ENCODE measurements at places on chromosomes 7 and 10.

DNA sequence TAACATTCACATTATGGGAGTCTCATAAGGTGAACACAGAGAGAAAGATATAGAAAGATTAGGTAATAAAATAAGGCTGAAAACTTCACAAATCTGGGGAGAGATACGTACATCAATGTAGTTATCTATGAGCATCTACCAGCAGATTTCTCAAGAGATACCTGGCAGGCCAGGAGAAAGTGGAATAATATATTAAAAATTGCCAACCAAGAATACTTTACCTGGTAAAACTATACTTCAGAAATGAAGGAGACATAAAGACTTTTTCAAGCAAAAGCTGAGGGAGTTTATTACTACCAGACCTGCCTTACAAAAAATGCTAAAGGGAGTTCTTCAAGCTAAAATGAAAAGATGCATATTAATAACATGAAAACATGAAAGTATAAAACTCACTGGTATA lies 78.8 kb upstream of the COMTD1 start:
- no peak for DNase-seq

DNA sequence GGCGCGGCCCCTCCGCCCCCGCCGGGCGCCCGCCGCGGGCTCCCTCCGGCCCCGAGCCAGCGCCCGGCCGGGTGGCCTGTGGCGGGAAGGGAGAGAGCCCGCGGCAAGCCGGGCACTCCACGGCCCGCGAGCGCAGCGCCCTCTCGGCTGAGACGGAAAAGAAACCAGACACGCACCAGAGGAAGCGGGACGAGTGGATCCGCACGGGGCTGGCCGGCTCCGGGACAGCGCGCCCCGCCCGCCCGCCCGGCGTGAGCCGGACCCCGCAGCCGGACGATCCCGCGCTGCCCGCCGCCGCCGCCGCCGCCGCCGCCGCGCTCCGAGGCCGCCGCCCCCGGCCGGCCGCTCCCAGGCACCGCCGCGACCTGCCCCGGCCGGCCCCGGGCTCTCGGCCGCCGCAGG lies 300 bp downstream of the ARHGAP21 start:
- DNase-seq, result no peak

DNA sequence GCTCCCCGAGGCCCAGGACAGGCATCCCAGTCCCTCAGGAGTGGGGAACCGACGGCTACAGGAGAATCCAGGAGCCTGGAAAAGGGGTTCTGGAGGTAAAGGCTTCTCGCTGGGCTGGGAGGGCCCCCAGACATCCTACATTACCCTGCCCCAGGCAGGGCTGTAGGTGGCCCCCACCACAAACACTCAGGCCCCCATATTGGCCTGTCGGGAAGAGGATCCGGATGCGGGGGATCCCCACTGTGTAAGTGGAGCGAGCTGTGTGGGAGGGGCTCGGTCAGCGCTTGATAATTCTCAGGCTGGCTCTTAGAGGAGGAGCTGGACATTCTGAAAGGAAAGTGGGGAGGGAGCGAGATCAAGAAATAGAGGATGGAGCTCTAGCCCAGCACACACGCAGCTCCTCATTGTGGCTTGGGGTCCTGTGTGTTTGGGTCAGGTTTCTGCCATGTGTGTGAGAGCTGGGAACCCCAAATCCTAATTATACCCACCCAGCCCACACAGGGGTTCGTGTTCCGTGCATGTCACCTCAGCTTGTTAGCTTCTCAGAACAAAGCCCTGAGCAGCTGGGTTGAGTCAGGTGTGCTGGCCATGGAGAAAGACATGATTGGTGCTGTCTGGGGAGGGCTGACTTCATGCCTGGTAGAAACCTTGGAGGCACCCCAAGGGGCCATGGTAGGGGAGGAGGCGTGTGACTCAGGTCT lies 49.4 kb downstream of the ZNF467 start:
- no peak for DNase-seq

- no peak for DNase-seq
These were observed 17.6 kb downstream of the PTN start for GRCh38 chr7:137325927-137326326.

DNA sequence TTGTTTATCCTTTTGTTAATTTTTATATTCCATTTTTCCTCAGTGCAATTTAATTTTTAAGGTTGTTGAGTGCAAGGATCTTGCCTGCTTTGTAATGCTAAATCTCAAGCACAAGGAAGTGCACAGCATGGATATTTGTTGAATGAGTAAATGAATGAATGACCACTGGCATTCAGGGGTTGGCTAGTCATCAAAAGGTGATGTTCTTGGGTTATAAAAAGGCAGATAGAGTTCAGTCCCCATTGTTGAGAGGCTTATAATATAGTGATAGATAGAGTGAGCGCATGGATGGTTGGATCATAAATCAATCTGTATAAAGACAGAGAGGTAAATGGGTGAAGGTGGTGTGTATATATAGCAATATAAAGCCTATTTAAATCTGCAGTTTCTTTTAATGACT lies 193.2 kb upstream of the KLF6 start:
- DNase-seq, result no peak

DNA sequence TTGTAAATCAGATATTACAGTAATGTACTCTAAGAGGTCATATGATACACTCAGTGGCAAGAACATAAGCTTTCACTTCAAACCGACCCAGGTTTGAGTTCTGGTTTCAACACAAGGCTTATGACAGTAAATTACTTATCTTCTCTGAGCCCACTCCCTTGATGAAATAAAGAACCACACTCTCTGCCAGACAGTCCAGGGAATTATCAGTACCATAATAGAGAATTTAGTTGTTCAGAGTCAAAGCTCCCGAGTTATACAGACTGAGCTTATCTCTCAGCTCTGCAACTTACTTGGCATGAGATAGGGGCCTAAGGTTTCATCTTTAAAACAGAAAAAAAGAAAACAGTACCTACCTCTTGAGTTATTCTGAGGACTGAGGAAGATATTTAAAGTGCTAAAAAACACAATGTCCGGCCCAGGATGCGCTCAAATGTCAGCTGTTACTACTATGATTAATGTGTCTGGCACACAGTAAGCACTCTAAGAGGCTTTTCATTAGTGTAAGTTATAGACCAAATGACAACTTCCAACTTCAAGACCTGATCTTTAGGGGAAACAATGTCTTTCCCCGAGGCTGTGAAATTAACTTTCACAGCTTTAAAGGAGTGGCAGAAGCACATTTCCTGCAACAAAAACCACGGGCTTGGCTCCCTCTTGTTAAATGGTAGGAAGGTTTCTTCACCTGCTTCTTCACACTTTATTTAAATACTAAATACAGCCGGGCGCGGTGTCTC lies 38.1 kb downstream of the UBE2H start:
- no peak for DNase-seq

DNA sequence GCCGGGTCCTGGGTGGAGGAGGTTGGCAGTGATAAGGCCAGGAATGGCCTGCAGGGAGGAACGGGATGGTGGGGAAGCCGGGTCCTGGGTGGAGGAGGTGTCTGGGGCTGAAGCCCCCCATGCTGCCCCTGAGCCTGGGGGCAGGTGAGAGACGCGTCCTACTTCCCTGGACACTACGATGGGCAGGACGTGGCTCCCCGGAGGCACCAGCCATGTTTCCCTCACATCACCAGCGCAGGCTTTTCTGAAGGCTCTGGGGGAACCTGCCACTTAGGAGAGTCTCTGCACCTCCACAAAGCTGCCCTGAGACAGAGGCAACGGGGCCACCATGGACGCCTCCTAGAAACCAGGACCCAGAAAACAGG lies 324.8 kb downstream of the DNAJB6 start:
- no peak for DNase-seq

DNA sequence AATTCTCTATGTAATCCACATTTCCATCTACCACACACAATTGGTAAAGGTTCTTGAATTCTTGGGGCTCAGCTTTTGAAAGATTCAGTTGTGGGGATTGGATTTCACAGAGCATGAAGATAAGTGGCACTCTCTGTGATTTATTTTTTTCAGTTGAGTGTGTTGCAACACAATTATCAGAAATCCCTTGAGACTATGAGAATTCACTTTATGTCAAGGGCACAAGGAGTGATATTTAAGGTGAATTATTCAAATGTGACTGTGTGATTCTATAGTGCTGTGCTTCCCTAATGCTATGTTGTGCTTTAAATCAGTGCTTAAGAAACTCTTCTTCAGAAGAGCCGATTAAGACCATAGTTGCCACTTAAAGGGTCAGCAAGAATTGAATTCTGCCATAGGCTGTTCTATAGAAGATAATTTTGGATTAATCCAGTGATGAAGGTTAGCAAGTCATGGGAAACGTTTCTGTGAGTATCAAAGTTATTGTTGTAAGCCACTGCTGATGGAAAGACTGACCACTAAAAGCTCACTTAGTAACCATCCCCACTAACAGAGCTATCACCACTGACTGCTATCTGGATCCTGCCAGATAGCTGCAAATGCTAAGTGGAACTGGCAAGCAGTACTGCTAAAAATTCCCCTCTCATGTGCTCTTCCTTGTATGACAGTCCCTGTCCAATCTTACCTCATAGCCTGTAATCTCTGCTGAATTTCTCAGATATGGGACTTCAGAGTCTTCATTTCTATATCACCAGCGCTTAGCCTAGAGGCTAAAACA lies 134.0 kb upstream of the SEMA3D start:
- DNase-seq, result no peak

DNA sequence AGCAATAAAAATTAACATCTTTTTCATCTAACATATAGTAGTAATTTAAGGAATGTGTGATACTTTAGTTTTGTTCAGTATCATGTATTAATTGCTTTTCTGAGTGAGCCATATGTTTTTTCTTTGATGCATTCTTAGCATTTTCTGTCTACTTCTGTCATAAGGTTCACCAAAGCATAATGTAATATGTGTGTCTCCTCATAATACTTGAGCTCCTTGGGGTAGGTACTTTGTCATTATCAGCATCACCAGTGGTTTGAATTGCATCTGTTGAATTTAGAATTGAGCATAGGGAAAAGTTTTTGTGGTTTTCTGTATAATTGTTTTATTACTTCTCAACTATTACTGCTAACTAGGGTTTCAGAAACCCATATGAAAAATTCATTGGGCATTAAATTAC lies 26.5 kb downstream of the VPS50 start:
- DNase-seq, result no peak

- DNase-seq, result no peak
These were observed 21.7 kb upstream of the NCAPG2 start for GRCh38 chr7:158726277-158726807.

DNA sequence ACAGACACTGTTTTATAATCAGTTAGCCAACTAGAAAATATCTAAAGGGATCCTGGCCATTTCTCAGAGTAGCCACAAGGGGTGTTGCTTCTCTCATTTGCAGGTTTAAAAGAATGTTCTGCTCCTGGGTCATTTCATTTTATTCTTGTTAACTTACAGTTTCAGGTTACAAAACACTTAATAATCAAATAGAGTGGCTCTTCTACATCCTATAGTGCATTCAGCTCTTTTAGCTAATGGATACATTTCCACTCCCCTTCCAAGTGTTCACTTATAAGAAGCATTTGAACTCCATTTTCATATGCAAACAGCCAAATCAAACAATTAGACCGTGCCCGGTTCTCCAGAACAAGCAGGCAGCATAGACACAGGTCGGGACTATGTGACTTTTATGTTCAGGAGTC lies 117.5 kb downstream of the TRIL start:
- DNase-seq, result no peak
